Fibroblast of skin of left quadriceps (primary cell): ENCODE measurements at places on chromosomes 4 and X.
A peak's percentile ranks its signal among the peaks of the same experiment; 100 is the strongest.

GRCh38 chr4:54499308-54500074, 158.3 kb upstream of the KIT start:
- peak; percentile 64 for DNase-seq

DNA sequence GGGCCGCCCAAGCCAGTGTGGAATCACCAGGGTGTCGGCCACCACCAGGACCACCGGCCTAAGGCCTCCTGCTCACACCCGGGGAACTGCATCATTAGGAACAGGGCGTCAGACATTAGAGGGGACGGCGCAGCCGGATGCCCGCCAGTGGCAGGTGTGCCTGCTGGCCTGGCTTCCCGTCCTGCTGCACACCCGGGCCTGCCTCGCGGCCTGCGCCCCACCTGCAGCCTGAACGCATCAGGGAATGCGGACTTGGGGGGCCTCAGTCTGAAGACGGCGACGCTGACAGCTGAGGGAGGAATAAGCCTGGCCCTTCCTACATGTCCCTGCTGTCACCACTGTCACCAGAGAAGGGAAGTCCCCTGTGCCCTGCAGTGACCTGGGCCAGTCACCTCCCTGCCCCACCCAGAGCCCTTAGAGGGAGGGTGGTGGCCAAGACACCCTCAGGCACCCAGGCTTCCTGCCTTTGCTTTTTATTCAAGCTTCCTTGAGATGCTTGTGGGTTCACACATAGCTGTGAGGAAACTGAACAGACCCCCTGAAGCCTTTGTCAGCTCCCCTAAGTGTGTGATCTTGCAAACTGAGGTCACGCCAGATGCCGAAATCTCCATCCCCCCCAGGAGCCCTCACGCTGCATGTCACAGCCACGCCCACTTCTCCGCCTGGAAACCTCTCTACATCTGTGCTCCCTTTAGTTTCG, 3.2 kb downstream of the DGKQ start:
- no peak for DNase-seq

DNA sequence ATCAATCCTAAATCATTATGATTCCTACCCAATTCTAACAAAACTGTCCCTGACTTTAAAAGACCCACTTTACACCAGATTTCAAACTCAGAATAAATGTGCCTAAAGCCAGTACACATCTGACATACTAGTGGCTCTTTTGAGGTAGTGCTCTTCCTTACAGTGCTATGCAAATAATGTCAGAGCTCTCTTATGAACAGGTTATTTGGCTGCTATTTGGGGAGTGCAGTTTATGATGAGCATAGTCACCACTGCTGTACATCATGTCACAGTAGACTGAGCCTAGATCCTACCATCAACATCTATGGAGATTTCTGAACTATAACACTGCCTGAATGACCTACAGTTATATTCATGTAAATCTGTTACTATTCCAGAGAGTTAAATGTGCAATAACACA, 50.4 kb upstream of the PAGE5 start:
- DNase-seq, result no peak

- no peak for DNase-seq
Observed at GRCh38 chrX:9855561-9856283, 69.5 kb downstream of the SHROOM2 start.

DNA sequence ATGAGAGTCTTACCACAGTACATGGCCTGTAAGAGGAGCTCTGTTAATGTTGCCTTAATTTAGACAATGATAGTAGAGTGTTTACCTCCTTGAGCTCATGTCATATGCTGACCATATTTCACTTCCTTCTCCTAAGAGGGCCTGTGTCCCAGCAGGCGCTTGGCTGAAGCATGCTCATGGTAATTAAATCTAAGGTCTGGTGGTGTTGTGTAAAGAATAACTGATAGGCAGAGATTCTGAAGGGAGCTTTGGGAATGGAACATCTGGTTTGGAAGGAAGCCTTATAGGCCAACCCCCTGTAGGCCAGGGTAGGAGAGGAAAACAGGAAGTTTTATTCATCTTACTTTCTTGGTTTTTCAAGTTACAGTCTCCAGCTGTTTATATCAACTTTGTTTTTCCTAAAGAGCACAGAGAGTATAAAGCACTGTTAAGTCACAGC, 300.2 kb downstream of the USP46 start:
- no peak for DNase-seq

DNA sequence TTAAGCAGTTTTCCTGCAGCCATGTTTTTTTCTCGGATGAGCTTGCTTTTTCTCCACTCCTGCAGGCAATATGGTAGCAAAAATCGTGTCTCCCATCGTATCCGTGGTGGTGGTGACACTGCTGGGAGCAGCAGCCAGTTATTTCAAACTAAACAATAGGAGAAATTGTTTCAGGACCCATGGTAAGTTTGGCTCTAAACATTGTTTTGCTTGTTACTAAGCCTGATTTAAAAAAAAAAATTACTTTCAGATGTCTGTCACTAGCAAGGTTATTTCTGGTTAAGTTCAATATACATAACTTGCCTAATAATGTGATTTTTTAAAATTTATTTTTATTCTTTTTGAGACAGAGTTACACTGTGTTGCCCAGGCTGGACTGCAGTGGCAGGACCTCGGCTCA, 17.5 kb upstream of the GYG2 start:
- no peak for DNase-seq

- no peak for DNase-seq
Observed at GRCh38 chr4:53924333-53925049, 139.9 kb downstream of the CHIC2 start.

GRCh38 chr4:175916626-175917351, 104.7 kb upstream of the GPM6A start:
- no peak for DNase-seq

- no peak for DNase-seq
Observed at GRCh38 chr4:161856711-161857326, 307.0 kb downstream of the FSTL5 start.

DNA sequence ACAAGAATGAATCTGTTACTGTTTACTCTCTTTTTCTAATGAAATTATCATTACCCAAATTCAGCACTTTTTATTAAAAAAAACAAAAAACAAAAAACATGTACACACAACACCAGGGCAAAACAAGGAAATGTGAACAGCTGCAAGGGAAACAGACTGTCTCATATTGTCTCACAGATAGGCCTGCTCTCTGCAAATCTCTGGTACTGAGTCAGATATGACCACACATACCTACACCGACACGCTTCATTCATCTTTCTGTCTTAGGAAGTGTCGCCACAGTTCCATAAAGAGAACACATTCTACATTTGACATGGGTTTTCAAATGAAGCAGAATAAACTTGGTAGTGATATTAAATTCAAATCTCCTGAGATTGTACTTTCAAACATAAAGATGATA, 92.2 kb upstream of the GPR34 start:
- no peak for DNase-seq

DNA sequence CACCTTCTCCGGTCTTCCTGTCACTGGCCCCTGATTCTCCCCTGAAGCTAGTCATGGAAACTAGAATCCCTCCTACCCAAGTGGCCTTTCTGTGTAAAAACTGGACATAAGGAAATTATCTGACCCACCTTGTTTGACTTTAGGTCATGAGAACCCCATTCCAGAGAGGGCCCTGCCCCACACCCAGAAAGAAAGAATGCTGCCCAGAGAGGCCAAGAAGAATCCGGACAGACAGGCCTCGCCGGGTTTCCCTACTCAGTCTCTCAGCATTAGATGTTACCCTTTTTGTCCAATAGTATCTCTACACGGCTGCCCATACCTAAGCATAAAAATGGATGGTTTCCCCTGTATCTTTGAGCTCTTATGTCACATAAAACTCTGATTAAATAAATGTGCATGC, 83.3 kb upstream of the HELT start:
- DNase-seq, result no peak

GRCh38 chr4:139940600-139940999, 213.4 kb downstream of the MAML3 start:
- no peak for DNase-seq

DNA sequence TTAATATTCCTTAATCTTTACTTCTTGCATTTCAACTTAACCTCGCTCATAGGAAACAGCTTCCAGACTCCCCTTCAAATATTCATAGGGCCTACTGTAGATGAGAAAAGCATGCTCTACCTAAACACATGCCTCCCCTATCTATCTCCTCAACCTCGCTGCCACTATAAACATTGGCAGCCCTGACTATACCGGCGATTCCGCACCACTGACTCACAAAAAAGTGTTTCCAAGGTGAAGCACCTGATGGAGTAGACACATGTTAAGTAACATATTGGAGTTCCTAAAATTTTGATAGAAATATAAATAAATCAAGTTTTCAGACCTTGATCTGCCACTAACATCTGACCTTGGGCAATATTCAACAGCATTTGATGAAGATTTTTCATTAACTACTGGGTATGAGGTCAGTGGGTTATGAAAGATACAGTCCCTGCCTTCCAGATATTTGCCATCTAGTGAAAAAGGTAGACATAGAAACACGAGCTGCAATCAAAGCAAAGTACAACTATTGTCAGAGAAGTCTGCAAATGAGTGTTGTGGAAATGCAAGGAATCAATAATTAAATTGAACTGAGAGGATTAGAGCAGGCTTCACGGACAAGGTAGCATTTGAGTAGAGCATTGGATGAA, 184.2 kb downstream of the MAML3 start:
- no peak for DNase-seq

- no peak for DNase-seq
Observed at GRCh38 chrX:15376956-15377355, 7.3 kb downstream of the VEGFD start.

DNA sequence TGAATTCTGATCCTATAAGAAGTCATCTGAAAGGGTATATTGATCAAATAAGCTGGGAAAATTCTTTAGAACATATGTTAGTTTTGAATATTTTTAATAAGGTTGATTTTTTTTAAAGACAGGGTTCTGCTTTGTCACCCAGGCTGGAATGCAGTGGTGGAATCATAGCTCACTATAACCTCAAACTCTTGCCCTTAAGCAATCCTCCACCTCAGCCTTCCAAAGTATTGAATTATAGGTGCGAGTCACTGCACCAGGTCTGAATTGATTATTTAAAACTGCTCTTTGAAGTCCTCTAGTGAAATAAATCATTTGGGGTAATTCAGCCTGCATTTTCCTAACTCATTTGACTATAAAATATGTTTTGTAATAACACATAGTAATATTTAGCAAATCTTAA, 812.3 kb downstream of the PDHA2 start:
- no peak for DNase-seq

- DNase-seq, result no peak
Observed at GRCh38 chr4:137630252-137630651, 98.0 kb upstream of the PCDH18 start.

GRCh38 chrX:40267334-40268187, 169.8 kb upstream of the BCOR start:
- no peak for DNase-seq

DNA sequence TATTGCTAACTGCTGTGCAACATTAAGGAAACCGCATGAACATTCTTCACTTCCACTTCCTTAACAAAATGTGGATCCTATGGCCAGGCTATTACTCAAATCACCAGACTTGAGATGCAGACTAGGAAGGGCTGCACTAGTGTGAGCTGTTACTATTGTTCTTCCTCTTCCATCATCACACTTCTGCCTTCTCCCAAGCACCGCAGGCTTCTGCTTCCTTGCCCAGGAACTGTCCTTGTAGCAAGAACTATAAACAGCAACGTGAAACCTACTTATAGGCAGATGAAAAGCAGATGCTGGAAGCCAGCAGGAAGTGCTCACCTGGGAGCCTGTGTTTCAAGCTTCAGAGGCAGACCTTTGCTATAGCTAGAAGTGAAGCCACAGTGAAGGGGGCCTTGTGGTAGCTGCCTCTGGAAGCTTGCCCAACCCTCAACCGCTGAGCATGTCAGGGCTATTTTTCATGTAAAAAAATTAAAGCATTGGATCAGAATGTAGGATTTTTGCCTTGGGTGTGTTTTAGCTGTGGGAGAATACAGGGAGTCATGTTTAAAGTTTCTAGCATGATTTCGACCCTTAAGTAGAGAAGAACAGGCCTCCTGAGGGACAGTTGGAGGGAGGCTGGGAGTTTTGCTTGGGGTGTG, 43.9 kb downstream of the CLNK start:
- peak; percentile 48 for DNase-seq

DNA sequence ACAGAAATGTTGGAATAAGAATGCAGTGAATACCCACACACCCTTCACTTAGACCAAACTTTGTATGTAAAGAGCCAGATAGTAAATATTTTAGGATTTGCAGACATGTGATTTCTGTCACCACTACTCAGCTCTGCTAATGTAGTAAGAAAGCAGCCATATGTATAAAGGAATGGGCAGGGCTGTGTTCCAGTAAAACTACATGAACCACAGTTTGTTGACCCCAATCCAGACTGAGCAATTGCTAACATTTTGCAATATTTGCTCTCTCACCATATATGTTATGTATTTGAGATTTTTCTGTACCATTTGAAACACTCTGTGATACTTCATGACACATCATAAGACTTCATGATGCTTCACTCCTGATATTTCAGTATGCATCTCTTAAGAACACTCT, 32.0 kb upstream of the TBC1D1 start:
- no peak for DNase-seq

GRCh38 chr4:3784454-3785291, 18.5 kb downstream of the ADRA2C start:
- DNase-seq, result no peak

GRCh38 chr4:110905367-110905766, 282.5 kb upstream of the PITX2 start:
- no peak for DNase-seq

- no peak for DNase-seq
Observed at GRCh38 chrX:149346306-149346705, 158.8 kb downstream of the IDS start.

DNA sequence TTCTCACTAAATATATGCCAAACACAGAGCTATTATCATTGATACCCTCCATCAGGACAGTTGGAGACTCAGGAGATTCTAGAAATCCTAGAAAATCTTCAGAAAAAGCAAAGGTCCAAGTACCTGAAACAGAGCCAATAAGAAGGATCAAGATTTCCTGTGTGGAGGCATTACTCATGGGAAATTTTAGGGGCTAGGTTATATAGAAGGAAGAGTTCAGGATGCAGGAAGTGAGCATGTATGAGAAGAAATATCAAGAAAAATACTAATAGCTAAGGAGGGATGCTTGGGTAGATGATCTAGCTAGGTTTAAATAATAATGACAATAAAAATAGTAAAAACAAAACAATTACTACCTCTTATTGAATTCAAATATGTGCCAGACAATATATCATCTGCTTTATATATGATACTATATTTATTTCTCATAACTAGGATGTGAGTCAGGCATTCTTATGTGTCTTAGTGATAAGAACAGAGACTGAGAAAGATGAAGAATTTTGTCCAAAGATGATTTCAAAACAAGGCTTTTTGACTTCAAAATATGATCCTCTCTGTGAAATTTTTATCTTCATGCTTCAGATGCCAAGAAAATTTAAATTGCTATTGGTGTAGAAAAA, 66.4 kb upstream of the HHIP start:
- no peak for DNase-seq

GRCh38 chrX:14875624-14876023, 2.4 kb downstream of the MOSPD2 start:
- no peak for DNase-seq
